ENCODE measurements at places on chromosomes 1 and 21.

DNA sequence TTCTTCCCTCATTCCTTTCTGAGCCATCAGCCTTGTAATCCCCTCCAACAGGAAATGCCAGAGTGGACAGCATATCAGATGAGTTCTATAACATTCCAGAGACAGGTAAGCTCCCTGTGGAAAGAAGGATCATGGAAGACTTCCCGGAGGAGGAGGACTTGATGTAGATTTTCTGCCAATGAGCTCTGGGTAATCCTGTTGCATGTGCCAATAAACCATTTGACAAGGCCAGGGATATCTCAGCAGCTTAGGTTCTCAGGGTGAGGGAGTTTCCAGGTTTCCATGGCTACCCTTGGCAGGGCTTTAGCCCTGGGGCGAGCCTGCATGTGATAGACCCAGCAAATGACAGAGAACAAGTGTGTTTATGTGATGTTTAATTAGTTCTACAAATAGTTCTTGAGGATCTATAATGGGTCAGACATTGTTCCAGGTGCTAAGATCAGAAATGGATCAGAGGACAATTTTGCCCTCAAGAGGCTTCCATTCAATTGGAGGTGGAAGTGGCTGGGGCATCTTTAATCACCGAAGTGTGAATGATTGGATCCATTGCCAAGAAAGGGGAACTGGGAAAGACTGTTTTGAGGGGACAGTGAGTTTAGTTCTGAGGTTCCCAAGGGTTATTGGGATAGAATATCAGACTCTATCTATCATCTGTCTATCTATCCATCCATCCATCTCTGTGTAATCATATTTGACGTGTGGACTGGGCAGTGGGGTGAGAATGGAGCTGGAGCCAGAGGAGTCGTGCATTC, 6.9 kb downstream of the PLA2G5 start:
- DNase-seq: no peak

GRCh38 chr1:36118447-36119204, 6.4 kb downstream of the COL8A2 start:
- no peak for DNase-seq

- DNase-seq: no peak
Measured at GRCh38 chr1:183827801-183828200, 22.9 kb downstream of the RGL1 start.

DNA sequence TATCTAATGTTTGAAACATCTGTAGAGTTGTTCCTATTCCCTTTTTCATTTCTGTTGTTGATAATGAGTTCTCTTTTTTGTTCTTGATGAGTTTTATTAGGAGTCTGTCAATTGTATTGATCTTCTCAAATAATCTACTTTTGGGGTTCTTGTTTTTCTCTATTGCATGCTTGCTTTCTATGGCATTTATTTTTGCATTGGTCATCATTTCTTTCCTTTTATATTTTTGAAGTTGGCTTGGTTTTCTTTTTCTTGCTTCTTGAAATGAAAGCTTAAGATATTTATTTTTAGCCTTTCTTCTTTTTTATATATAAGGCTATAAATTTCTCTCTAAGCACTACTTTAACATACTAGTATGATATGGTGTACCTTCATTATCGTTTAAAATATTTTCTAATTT, 381.8 kb downstream of the NPHP4 start:
- no peak for DNase-seq

- DNase-seq: no peak
Measured at GRCh38 chr1:174556392-174556791, 108.6 kb downstream of the GPR52 start.

- DNase-seq: no peak
Measured at GRCh38 chr1:39411526-39412478, 79.6 kb upstream of the BMP8A start.

DNA sequence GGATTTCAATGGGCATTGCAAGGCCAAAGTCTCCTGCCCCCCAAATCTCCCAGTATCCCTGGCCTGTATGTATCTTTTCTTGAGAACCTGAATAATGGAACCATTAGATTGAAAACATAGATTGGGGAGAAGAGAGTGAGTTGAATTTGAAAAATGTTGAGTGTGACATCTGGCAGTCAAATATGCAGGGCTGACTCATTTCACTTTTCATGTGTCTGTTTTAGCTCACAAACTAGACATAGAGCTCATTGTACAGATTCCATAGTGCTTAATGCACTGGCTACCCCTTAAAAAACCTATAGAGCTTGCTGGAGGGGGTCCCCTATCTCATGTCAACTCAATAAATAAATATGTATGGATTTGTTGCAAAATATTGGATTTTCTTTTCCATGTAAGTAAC, 30.8 kb downstream of the DDR2 start:
- DNase-seq: no peak

DNA sequence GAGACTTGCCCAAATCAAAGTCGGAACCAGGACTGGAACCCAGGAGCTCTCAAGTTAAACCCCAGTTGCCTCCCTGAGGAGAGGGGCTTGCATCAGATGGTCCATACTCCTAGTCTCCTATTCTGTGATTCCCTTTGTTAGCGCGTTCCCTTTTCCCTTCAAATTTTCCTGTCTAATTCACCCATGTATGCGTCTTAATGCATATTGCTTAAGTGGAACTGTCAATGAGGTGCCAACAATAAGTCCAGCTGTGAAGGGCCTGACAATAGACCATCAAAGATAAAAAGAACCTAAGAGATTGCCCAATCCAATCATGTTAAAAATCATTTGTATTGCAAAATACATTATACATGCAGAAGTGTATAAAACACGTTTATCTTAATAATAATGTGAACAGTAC, 634 bp upstream of the SPATA6 start:
- DNase-seq: no peak

GRCh38 chr1:176177764-176178163, 29.3 kb downstream of the COP1 start:
- no peak for DNase-seq

DNA sequence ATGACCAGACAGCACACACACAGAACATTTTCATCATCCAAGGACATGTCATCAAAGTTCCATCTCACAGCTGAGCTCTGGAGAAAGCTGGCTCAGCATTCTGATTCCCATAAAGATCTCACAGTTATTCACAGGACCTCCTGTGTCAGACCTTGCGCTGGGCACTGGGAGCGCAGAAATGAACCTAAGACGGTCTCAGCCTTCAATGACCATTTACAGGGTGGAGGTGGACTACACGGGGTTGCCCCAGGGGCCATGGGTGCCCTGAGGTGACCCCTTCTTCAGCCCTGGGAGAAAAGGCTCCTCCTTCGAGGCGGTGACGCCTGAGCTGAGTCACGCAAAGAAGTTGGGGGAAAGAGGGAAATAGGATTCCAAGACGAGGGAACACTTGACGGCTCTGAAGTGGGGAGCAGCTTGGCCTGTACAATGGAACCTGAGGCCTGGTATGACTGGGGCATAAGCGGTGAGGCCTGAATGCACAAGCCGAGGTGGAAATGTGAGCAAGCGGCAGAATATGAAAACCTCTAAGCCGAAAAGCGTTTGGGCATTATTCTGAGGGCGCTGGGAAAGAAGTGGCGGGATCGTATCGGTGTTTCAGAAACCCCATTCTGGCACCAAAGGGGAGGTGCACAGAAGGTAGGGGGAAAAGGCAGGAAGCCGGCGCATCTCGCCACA, 797 bp downstream of the CC2D1B start:
- DNase-seq: peak; percentile 43

DNA sequence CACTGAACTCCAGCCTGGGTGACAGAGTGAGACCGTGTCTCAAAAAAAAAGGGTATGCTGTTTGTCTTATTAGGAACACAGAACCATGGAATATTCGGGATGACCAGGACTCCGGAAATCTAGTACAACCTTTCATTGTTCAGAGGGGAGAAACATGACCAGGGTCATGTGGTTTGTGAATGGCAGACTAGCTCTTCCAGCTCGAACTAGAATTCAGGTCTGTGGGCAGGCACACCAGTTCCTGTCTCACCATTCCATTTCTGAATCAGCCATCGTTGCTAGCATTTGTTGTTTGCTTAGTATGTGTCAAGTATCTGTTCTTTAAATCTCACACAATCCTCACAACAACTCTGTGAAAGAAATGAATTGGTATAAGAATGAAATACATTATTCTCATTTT, 50.9 kb downstream of the MDM4 start:
- DNase-seq: no peak

- DNase-seq: no peak
Measured at GRCh38 chr1:111499026-111499785, 4.2 kb downstream of the ADORA3 start.

DNA sequence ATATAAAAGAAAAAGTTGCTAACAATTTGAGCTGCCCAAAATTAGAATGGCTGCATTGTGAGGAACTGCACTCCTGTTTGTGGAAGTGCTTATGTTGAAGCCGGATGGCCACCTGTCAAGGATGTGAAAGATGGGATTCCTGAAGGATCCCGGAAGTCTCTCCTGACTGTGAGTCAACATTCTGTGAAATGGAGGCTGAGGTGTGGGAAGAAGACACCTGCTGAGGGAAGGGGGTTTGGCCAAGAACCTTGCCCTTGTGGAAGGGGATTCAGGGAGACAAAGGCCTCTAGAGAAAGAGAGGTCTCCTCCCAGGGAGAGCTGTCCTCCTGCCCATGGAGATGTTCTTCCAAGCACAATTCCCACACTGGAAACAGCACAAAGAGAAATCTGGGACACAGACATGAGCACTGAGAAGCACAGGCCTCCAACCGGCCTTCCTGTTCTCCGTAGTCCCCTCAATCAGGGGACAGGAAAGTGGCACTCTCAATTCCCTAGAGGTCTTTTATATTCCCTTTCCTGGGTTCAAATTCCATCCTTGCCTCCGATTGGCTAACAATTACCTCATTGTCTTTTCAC, 70.5 kb downstream of the CD2 start:
- no peak for DNase-seq

DNA sequence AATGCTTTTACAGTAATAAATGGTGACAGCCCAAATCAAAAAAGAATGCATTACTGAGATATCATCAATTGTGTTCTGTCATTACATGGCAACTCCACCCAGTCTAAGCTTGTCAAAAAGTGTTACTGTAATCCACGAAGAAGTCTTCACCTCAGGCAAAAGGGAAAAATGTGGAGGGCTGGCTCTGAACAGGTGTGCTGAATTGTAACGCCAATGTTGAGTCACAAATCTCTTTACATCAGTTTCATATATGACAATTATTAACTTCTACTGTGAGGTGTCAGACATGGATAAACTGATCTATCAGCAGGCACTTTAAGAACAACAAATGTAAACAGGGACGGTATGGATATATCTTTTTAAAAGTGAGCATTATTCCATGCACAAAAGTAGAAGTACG, 98.5 kb upstream of the DMRTA2 start:
- DNase-seq: no peak

- no peak for DNase-seq
Measured at GRCh38 chr1:161133220-161133740, 813 bp upstream of the DEDD start.
